Muscle of leg (tissue), 16 donors: ENCODE measurements at places on chromosomes 3 and 15. TPM values are rescaled to one million over a fixed set of nuclear protein-coding genes. Genes with fewer than 3 reads are reported as not detected.
A peak's percentile ranks its signal among the peaks of the same experiment; 100 is the strongest.

The FSIP1 gene
- polyA plus RNA-seq, result 0.18 TPM

The GOLGA8J gene
- 1.8 TPM for polyA plus RNA-seq

DNA sequence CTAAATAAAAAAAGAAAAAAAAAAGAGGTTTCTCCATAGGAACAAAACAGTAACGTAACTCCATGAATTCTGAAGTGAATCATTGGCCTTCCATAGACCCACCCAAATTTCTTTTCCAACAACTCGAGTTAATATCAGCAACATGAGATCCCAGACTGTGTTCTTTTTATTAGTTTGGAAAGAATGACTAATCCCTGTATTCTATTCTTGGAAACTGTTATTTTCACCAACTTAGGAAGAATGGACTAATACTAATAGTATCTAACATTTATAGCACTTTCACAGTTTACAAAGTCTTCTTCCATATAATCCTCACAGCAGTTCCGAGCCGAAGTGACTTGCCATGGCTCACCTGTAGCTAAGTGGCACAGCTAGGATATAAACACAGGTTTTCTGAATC, 72.7 kb upstream of the SLC4A7 start:
- DNase-seq, result peak; percentile 88

DNA sequence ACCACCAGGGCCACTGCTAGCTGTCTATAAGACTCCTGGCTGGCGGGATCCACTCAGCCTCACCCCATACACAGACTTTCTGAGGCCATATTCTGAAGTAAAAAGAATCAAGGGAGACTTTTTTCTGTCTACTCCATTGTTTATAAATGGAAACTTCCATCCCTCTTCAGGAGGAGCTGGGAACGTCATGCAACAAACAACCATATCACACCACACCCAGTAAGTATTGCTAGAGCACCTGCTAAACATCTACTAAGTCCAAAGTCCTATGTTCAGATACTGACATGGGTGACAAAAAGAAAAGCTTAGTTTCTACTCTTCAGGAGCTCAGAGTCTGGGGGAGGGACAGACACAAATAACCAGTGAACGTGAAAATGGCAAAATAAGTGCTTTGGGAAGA, 324.8 kb upstream of the ONECUT1 start:
- no peak for DNase-seq

- DNase-seq, result no peak
These were observed 300.6 kb upstream of the KCNH8 start for GRCh38 chr3:18847583-18848197.

DNA sequence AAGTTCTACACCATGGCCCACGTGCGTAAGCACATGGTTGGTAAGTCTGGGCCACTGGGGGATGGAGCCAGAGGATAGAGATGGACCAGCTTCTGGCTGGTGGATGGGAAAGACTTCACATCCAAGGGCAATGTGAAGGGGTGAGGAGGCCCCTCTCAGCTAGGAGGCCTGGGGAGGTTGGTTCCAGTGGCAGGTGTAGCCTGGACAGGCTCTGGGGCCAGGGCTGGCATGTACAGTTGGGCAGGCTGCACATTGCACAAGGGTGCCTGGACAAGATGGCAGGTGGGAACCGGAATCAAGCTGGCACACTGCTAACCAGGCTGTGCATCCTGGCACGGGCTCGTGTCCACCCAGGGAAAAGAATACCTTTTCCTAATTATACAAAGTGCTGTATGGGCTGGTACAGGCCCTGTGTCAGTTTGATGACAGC, 8.1 kb downstream of the ZBTB47 start:
- no peak for DNase-seq

The COPB2 gene
- 91.4 TPM for polyA plus RNA-seq

DNA sequence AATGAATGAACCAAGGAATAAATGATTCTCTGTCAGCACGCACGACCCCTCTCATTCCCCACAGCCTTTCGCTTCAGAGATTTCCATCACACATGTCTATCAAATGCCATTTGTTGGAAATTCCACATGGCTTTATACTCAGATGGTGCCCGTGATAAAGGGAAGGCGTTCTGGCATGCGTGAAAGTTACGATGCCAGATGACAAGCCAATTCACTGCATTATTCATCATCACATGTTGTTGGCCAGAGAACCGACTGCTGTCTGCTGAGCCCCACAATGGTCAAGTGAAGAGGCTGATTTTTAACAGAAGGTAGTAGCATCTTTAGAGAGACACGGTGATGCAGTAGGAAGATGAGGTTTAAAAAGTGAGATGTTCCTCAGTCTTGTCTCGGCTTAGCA, 74.1 kb upstream of the FRMD4B start:
- no peak for DNase-seq

- peak; percentile 46 for DNase-seq
These were observed 23.4 kb upstream of the SEC13 start for GRCh38 chr3:10344147-10344943.

DNA sequence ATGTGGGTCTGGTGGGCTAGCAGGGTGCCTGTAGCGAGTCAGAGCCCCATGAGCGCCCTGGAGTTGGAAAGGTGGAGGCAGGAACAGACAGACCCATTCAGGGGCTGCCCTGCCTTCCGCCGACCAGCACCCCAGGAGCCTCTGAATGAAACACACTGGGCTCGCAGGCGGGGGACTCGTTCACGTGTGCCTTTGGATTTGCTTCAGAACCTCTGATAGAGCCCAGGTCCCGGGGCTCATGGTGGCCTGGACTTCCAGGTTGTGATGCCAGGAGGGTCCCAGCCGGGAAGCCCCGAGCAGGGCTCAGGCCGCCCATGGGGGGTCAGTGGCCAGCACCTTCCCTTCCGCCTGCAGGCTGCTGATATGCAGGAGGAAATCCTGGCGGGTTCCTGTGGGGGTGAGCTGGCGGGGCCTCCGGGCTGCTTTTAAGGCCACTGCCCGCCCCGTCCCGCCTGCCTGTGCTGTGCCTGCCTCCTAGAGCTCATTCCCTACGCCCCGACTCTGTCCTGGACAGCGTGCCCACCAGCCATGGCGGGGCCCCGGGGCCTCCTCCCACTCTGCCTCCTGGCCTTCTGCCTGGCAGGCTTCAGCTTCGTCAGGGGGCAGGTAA, at the start of gene STAB1:
Gene STAB1 (plus strand): TSS at position 453 of the 610 bp plus-strand sequence. CDS start 76 bp downstream, at position 529.
- DNase-seq, result peak; percentile 50

- DNase-seq, result peak; percentile 15
These were observed 2.6 kb downstream of the ATP8B4 start for GRCh38 chr15:50116477-50116876.

GRCh38 chr3:69420781-69421520, 35.1 kb upstream of the FRMD4B start:
- DNase-seq, result no peak

GRCh38 chr15:43251871-43252250, 14.9 kb downstream of the TGM5 start:
- no peak for DNase-seq

The IL20RB gene
- polyA plus RNA-seq, result 0.65 TPM

DNA sequence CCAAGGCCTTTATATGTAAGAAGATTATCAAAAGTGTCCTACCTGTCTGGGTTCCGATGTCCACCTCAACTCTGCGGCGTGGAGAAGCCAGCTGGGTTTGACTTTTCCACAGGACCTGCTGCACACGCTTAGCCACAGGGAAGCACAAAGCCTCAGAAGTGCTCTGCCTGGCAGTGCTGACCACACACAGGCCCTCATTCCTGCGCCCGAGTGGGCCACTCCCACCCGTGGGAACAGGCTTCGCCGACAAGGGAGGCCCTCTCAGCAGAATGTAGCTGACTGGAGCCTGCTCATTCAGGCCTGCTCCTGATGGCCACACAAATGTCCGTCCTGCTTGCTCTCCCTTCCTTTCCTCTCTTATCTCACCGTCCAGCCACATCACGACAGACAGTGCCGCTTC, 221.4 kb upstream of the LRRN1 start:
- no peak for DNase-seq

GRCh38 chr3:55476515-55476914, 10.6 kb downstream of the WNT5A start:
- DNase-seq, result no peak

DNA sequence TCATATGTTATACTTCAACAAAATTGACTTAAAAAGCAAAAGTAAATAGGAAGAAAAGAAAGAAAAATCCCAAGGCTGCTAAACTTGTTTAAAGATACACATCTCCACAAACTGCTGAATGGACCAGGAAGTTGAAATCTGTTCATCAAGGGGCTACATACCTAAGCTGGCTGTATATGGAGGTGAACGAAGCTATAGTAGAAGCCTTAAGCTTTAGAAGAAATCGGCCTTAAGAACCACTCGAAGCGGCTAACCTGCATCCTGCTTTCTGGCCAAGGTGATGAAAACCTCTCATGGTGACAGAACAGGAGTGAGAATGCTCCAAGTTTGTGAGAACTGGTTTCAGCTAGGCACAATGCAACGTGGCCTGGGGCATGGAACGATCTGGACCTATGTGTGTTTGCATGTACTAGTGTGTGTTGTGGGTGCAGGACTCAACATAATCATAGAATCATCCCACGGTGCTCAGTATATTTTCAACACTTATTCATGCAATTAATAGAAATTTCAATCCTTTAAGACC, 31.3 kb upstream of the SPTBN5 start:
- no peak for DNase-seq

DNA sequence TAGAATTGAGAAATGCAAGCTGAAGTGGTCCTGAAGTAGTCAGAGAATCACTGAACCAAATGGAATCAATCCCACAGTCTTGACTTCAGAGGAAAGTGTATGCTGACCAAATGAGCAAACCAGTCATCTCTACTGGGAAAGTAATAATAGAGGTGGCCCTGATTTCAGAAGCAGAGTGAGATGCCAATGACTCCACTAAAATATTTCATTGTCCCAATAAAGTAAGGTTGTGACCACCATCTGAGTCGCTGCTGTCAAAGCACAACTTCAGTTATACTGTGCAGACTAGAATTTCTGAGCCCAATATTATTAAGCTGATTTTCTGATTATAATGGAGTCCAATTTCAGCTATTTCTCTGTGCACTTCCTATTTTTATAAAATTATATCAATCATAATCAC, 334.4 kb upstream of the THBS1 start:
- no peak for DNase-seq

GRCh38 chr3:44076221-44076829, 165.4 kb upstream of the TOPAZ1 start:
- DNase-seq, result no peak

DNA sequence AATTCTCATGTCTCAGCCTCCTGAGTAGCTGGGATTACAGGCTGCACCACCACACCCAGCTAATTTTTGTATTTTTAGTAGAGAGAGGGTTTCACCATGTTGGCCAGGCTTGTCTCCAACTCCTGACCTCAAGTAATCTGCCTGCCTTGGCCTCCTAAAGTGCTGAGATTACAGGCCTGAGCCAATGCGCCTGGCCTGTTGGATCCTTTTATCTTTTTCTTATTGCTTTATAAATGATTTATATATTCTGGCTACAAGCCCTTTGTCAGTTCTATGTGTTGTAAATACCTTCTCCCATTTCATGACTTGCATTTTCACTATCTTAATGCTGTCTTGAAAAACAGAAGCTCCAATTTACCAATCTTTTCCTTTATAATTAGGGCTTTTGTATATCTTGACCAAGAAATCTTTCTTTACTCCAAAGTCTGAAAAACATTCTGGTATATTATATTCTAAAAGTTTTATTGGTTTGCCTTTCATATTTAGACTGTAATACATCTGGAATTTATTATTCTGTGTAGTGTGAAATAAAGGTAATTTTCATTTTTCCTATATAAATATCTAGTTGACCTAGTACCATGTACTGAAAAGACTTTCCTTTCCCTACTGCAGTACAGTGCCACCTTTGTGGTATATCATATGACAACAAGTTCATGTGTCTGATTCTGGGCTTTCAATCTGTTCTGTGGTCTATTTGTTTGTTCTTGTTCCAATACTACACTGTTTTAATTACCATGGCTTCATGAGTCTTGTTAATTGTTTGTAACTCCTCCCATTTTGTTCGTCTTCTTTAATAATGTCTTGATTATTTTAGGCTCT, 52.9 kb upstream of the RNU6-1 start:
- peak; percentile 38 for DNase-seq

The TMEM41A gene
- polyA plus RNA-seq, result 15.9 TPM

- DNase-seq, result no peak
These were observed 22.8 kb downstream of the DUOX2 start for GRCh38 chr15:45091161-45091560.
